ENCODE measurements at places on chromosomes 4 and X.

GRCh38 chrX:107542500-107542899 lies 85.8 kb upstream of the PRPS1 start:
- peak; percentile 26 for DNase-seq

DNA sequence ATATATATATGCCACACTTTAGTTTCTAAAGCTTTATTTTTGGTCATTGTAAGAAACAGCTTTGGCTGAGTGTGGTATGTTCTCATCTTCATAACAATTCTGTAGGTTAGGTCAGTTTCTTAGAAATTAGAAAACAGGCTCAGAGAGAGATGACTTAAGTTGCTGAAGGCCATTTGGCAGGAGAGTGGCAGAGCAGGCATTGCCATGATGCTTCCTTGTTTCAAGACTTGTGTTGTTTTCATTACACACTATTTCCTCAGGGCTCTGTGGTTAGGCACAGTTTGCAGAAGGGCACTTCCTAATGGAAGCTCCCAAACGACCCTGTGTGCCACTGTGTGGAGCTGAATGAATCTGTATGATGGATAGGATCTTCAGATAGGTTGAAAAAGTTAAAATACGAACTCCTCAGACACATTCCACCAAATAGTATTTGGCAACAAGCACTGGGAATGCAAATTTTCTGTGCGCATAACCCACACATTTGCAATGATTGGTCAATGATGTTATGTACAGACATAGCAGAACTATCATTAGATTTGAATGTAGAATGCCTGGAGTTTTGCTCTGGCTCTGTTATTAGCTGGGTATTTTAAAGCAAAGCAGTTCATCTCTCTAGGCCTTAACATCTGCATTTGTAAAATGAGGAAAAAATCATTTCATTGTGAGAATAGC lies 274.3 kb upstream of the HS3ST1 start:
- DNase-seq = no peak

DNA sequence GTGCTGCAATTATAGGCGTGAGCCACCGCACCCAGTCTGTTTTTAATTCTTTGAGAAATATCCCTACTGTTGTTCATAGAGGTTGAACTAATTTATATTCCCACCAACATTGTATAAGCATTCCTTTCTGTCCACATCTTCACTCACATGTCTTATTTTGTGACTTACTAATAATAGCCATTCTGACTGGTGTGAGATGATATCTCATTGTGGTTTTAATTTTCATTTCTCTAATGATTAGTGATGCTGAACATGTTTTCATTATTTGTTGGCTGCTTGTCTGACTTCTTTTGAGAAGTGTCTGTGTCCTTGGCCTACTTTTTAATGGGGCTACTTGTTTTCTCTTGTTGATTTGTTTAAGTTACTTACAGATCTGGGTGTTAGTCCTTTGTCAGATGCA lies 310.9 kb upstream of the MAOA start:
- no peak for DNase-seq

DNA sequence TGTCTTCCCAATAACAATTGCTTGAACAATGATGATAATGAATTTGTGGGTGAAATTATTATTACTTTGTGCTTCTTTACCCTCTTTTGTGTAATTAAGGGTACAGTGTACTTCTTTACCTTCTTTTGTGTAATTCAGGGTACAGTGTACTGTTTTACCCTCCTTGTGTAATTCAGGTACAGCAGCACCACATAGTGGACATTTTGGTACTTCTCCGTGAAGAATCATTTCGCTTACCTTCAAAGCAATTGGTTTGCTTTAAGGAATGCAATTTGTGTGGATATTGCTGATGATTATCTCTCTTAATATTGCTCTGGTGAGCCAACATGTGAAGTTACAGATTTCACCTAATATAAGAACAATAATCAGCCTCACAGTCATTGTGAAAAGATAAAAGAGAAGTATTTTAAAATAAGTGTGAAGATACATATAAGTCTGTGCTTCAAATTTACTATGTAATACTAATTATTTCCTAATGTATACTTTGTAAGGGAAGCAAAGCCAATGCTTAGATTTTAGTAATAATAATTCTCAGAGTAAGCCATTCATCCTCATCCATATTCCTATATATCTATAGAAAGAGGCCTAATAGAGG lies 27.2 kb upstream of the SEC24B start:
- DNase-seq = peak; percentile 50

DNA sequence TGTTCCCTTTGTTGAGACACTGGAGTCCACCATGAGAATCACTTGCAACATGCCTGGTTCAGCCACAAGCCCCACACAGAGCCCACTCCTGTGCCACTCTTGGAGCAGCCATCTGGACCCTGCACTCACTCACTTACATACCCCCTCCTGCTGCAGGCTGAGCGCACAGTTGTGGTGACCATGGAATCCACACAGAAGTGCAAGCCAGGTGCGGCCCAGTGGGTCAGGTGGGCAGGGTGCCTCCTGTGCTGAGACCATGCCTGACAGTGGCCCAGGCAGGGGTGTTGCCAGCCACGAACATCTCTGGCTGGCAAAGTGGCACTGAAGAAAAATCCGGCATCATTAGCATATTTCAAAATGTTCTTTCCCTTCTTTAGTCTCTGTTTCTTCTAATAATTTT lies 17.4 kb upstream of the CXorf51A start:
- no peak for DNase-seq

DNA sequence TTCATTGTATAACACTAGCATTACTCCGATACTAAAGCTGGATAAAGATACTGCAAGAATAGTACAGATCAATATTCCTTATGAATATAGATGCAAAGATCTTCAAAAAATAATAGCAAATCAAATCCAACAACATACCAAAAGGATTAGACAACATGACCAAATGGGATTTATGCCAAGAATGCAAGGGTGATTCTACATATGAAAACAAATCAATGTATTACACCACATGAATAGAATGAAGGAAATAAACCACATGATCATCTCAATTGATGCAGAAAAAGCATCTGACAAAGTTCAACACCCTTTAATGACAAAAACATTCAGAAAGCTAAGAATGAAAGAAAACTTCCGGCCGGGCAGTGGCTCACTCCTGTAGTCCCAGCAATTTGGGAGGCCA lies 42.8 kb downstream of the CUL4B start:
- DNase-seq = no peak

GRCh38 chr4:125062115-125063050 lies 252.4 kb upstream of the FAT4 start:
- DNase-seq = no peak

GRCh38 chr4:133151341-133151690 lies 2.2 kb downstream of the PCDH10 start:
- no peak for DNase-seq

GRCh38 chrX:35626124-35626523 lies 172.0 kb upstream of the MAGEB16 start:
- DNase-seq = no peak

- no peak for DNase-seq
Observed at GRCh38 chr4:42150653-42151567, 1.5 kb downstream of the BEND4 start.

- DNase-seq = no peak
Observed at GRCh38 chrX:54012830-54013500, 31.3 kb downstream of the PHF8 start.

- DNase-seq = no peak
Observed at GRCh38 chrX:131745942-131746489, 202.1 kb downstream of the OR13H1 start.

DNA sequence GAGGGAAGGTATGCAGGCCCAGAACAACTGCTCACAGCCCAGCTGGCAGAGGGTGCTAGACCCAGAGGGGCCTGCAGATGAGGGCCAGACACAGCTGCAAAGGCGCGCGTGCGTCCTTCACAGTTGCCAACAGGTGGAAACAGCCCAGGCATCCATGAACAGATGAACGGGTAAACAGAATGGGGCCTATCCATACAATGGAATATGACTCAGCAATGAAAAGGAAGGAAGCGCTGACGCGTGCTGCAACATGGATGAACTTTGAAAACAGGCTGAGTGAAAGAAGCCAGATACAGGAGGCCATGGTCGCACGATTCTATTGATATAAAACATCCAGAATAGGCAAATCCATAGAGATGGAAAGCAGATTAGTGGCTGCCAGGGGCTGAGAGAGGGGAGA lies 83.1 kb upstream of the DDX3X start:
- DNase-seq = no peak

GRCh38 chr4:38728631-38729141 lies 54.1 kb downstream of the TLR10 start:
- DNase-seq = peak; percentile 51

DNA sequence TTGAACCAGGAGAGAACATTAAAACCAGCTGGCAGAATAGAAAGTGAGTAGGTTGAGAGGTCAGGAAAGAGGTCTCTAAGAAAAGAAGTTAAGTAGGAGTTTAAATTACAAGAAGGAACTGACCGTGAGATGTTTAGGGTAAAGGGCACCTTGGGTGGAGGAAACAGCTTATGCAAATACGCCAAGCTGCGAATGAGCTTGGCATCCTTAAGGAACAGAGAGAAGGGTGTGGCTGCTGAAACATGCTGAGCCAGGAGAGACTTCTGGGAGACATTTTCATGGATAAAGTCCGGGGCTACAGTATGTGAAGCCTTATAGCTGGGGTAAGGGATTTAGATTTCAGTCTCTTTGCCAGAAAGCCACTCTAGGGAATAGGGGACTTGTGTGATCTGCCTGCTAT lies 249.1 kb downstream of the KCNIP4 start:
- no peak for DNase-seq

DNA sequence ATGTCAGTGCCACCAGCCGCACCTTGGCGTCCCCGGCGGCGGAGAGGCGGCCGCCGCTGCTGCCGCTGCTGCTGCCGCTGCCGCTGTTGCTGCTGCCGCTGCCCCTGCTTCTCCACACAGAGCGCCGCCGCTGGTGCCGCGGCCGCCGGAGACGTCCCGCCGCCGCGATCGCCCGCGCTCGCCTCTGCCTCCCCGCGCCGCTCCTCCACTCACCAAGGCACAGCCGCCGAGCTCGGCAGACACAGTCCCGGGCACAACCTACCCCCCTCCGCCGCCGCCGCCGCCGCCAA lies at the start of gene PPP3CA:
Gene PPP3CA, minus strand, starts transcription at position 260 of the 290 bp plus-strand sequence.
- DNase-seq = no peak

DNA sequence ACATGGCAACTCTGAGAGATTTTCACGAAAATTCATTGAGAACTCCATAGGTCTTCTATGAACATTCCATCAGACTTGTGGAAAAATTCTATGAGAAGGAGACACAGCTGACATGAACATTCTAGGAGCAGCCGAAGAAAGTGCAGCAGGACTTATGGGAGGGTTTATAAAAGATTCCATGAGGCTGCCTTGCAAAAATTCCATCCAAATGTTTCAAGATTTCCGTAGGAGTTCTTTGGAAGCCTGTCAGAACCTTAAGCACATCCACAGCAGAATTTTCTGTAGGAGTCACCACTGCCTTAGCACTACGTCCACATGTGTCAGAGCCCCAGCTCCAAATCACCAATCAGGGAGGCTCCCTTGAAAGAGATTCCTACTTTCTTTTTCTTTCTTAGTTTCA lies 67.0 kb upstream of the MSX1 start:
- DNase-seq = no peak

GRCh38 chr4:149845743-149846142 lies 30.1 kb upstream of the IQCM start:
- DNase-seq = no peak

GRCh38 chr4:155974996-155975395 lies 21.3 kb upstream of the CTSO start:
- DNase-seq = no peak

DNA sequence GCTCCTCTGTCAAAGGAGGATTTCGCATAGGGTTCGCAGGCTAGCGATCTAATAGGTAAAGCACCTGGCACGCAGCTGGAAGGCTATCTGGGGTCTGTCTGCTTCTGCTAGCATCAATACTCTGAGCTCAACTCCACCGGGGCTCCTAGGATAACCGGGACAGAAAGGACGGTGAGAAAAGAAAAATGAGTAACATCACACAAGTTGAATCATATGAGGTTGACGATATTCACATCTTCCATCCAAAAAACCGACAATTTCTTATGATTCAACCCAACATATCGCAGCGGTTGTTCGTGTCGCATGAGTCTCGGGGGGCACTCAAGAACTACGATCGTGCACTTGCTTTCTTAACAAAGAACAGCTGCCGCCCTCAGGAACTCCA lies 1.8 kb downstream of the PROM1 start:
- peak; percentile 30 for DNase-seq

DNA sequence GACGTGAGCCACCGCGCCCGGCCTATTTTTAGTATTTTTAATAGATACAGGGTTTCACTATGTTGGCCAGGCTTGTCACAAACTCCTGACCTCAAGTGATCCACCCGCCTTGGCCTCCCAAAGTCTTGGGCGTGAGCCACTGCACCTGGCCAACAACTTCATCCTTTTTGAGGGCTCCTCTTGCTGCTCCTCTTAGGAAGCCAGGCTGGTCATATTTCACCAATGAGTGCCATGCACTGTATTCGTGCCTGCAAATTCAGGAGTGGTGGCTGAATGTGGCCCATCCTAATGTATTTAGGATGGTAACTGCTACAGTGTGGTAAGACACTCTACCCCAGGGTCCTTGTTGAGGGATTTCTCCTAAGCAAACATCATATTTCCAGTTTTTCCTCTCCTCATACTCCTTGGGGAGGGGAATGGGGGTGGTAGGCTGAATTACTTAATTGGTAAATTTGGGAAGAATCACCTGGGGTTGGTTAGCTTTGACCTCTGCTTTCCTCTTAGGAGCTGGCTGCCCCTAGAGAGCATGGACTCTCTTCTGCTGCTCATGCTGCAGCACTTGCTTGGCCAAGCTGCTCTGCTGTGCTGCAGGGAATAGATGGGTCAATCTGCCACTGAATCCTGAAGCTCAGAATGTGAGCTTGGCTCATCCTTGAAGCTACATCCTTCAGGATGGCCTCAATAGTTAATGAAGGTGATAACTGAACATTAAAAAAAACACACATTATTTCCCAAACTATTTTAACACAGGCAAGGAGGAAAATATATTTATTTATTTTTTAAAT lies 167.4 kb downstream of the HS3ST1 start:
- DNase-seq = no peak

- no peak for DNase-seq
Observed at GRCh38 chr4:153294631-153295030, 49.9 kb upstream of the MND1 start.

- no peak for DNase-seq
Observed at GRCh38 chr4:127141856-127142255, 490.9 kb upstream of the INTU start.

DNA sequence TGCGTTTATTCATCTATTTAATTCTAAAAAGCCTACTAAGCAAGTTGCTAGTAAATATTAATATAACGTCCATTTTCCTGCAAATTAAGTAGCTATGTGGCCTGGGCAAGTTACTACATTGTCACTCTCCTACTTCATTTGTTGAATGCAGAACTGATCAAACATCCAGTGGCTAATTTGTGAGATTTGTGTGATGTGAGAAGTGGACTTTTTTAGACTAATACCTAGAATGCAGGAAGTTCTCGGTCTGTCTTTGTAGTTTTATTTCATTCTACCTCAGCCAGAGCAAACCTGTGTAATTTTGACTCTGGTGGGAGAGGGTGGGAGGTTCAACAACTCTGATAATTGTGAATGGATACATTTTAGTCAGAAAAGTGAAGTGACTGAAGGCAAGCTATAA lies 840 bp downstream of the GUF1 start:
- DNase-seq = no peak

- no peak for DNase-seq
Observed at GRCh38 chr4:182385897-182386296, 142.7 kb downstream of the TENM3 start.
